ENCODE measurements at places on chromosomes 7 and 10.
A peak's percentile ranks its signal among the peaks of the same experiment; 100 is the strongest.

DNA sequence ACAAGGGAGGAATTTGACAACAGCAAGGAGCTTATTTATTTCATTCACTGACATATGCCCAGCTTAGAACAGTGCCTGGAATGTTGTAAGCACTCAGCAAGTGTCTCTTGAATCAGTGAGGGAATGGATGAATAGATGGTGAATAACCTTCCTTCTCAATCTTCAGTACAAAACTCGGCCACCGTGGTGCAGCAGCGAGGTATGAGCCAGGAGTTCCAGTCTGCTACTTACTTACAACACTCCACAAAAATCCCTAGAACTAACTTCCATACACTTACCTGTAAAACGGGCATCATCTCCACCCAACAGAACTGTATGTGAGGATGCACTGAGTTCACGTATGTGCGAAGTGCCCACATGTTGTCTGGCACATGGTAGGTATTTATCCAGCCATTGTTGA is 237.4 kb downstream of the WDR11 start:
- DNase-seq: no peak

DNA sequence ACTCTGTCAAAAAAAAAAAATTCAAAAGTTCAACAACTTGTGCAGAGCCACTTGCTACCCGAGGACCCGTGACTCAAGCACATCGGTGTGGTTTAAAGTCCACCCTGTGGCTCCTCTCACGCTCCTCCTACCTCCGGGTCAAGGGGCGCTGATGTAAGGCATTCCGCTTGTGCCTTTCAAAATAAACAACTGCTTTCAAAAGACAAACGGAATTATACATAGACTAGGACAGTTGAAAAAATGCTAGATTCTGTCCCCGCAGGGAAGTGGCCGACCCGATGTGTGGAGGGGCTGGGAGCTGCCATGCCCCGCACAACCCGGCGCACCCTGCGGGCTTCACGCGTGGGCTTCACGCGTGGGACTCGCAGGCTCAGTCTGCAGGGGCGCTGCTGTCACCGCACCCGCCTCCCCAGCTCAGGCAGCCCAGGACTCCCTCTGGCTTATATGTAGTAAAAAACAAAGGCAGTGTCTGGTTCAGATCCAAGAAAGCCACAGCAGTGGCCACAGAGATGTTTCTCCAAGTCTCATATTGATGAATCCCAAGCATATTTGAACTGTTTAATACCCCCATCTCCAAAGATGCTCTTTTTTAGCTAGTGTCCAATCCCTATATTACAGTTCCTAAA is 239.7 kb upstream of the INHBA start:
- DNase-seq: no peak

- DNase-seq: no peak
These were observed 166.5 kb downstream of the LRMDA start for GRCh38 chr10:75597773-75598440.

- no peak for DNase-seq
These were observed 289.6 kb downstream of the TCERG1L start for GRCh38 chr10:131021969-131022368.

- DNase-seq: no peak
These were observed 97.5 kb downstream of the TNS3 start for GRCh38 chr7:47484457-47484856.

- peak; percentile 59 for DNase-seq
These were observed 264.5 kb upstream of the NEBL start for GRCh38 chr10:21161647-21162046.

GRCh38 chr7:25779002-25779546 is 372.9 kb upstream of the NFE2L3 start:
- DNase-seq: no peak

- DNase-seq: no peak
These were observed 1240.4 kb downstream of the GATA3 start for GRCh38 chr10:9294865-9295264.

DNA sequence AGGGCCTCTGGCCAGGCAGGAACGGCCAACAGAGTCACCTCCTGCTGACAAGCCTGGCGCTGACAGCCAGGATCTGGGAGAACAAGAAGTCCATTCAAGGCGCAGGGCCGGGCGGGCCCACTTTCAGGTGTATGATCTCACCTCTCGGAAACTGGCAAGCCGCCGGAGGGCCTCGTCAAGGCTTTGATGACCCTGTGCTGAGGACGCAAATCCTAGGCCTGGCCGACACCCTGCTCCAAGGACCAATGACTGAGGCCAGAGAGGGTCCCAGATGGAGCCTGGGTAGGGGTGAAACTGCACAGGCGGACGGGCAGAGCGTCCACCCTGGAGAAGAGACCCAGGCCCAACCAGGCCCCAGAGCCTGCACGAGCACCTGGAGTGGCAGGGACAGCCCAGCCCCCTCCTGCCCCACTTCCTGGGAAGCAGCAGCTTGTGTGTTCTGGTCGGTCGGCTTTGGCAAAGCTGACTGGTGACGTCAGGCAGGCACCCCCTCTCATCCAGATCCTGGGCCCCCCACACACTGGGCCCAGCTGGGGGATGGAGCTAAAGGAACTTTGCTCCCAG is 30.6 kb downstream of the MYL10 start:
- DNase-seq: no peak

DNA sequence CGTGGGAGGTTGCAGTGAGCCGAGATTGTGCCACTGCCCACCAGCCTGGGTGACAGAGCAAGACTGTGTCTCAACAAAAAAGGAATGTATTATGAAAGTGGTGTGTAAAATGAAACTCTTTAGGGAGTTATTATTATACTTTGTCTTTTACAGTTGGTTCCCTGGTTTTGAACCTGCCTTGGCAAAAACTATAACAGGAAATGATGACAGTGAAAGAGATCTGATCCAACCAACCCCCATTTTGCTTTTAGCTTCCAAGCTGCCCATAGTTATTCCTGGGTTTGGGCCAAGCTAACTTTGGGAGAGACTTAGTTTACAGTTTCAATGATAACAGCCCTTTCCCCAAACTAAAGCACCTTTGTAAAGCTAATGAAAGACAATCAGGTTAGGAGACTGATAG is 34.1 kb upstream of the NMT2 start:
- DNase-seq: no peak

GRCh38 chr7:127628445-127628844 is 10.5 kb upstream of the PAX4 start:
- no peak for DNase-seq

DNA sequence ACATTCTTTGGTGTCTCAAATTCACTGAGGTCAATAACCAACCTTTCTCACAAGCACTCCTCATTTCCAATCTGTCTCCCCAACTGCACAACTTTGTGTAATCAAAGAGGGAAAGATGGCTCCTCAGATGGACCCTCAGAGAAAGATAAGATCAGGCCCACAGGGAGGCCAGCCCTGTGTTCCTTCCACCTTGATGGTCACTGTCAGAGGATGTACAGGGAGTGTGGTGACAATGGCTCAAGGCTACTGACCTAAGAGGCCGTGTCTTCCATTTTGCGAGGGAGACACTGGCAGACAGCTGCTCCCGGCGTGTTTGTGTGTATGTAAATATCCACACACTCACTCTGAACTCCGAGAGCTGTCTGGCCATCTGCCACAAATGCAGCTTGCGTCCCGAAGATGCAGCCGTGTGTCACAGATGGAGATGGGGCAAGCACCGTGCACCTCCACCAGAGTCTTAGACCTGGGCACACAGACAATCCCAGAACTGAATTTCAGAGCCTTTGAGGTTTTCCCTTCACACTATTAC is 712.1 kb upstream of the NRP1 start:
- no peak for DNase-seq

DNA sequence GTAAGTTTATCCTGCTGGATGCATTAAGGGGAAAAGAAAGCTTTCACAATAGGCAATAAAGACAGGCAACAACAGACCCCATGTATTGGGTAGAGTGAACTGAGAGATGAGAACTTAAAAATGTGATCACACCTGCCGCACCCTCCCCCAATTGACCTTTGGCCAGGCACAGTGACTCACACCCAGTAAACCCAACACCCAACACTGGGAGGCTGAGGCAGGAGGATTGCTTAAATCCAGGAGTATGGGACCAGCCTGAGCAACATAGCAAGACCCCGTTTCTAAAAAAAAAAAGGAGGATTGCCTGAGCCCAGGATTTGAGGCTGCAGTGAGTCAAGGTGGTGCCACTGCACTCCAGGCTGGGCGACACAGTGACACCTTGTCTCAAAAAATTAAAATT is 86.9 kb downstream of the MPP7 start:
- no peak for DNase-seq

DNA sequence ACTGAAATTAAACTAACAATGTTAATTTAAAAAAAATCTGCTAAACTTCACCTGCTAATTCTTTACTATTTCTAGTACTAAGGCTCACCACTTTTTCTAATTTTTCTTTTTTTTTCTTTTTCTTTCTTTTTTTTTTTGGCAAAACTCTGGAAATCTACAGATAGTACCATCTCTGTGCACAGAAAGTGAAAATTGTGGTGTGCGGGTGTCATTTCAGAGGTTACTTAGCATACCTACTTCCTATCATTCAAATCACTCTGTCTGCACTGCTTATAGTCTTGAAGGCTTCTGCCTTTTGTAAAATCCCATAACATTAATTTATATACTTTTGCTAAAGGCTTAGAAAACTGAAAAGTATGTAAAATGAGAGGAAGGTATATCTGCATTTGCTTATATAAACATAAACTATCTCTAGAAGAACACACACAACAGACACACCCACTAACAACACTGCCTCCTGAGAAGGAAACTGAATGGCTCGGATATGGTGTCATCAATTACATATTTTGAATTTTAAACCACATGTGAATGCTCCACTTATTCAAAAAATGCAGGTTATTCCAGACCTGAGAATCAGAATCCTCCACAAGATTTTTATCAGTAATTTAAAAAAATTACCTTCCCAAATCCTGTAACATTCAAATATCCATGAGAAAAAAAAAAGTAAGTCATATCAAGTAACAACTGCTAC is 229.5 kb downstream of the PARD3 start:
- no peak for DNase-seq

- no peak for DNase-seq
These were observed 148.0 kb downstream of the LRRN3 start for GRCh38 chr7:111238886-111239285.

DNA sequence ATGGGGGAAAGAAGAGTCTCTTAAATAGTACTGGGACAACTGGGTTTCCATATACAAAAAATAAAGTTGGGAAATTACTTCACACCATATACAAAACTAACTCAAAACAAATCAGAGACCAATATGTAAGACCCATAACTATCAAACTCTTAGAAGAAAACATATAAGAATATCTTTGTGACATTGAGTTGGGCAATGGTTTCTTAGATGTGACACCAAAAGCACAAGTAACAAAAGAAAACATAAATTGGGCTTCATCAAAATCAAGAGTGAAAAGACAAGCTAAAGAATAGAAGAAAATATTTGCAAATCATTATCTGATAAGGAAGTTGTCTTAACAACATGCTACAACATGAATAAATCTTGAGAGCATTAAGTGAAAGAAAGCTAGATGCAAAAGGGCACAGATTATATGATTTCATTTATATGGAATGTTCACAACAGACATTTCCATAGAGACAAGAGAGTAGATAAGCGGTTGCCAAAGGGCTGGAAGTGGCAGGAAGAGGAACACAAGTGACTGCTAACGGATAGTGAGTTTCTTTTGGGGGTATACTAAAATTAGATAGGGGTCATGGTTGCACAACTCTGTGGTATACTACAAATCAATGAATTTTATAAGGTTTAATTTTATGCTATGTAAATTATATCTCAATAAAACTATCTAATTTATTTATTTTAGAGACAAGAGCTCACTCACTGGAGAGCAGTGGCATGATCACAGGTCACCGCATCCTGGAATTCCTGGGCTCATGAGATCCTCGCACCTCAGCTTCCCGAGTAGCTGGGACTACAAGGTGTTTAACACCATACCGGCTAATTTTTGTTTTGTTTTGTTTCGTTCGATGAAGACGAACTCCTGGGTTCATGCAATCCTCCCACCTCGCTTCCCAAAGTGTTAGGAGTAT is 35.4 kb downstream of the JMJD1C start:
- no peak for DNase-seq

- DNase-seq: no peak
These were observed 282.7 kb upstream of the SEMA3D start for GRCh38 chr7:85469446-85470010.

- no peak for DNase-seq
These were observed at the start of gene IKZF1 for GRCh38 chr7:50304129-50304910. IKZF1 (plus strand) TSS chr7:50304716; CDS start chr7:50319062, 14,346 bp downstream.

GRCh38 chr7:75604408-75604807 is 112.3 kb downstream of the SPDYE5 start:
- no peak for DNase-seq

DNA sequence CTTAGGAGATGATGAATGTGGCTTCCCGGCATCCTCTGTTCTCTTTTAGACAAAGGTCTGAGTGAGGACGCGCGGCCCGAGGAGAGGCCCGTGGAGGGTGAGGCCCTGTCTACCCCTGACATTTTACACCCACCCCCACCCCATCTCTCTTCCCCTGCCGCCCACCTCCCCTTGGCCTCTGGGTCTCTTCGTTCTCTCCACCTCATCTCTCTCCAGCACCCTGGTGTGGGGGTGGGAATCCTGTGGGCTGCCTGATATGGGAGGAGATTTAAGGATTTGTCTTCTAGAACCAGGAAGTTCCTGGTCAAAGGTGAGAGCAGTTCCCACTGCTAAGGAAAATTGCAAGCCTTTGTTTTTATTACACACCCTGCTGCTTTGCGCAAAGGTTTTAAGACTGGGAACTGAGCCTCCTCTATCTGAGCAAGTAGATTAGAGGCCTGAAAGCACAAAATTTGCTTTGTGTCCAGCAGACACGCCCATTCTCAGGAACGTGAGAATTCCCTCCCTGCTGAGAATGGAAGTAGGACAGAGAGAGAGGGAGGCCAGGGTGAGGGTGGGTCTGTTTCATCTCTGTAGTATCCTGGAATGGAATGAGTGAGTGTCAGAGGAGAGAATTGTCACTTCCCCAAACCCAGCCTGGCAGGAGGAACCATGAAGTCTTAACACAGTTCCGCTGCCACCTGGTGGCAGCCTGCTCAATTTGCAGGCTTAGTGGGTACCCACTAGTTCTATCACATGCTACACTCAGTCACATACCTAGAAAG is 91.2 kb downstream of the GTF2IRD1 start:
- peak; percentile 26 for DNase-seq

- DNase-seq: no peak
These were observed 11.6 kb downstream of the PDLIM1 start for GRCh38 chr10:95279042-95279820.

- DNase-seq: no peak
These were observed 178.3 kb downstream of the DYNC1I1 start for GRCh38 chr7:95950698-95951097.

GRCh38 chr10:29386342-29386999 is 97.6 kb downstream of the LYZL1 start:
- DNase-seq: peak; percentile 23

DNA sequence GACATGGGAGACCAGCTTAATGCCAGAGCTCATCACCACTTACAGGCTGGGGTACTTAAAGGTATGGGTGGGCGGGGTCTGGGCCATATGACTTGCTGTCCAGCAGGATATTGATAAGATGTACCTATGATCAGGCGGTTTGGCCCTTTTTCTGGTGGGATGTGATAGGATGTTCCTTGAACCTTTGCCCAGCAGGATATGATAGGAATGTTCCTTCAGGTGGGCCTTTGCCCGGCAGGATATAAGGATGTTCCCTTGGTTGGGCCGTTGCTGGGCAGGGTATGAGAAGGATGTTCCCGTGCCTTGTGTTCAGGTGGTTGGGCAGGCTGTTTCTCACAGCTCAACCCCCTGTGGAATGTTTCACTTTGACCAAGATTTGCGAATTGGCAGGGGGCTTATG is 187.2 kb upstream of the CXCL12 start:
- DNase-seq: no peak

GRCh38 chr7:92824450-92824849 is 11.9 kb downstream of the CDK6 start:
- no peak for DNase-seq

Data from neuronal stem cell (in vitro differentiated cells).